ENCODE measurements at places on chromosomes 5 and 9.
A peak's percentile ranks its signal among the peaks of the same experiment; 100 is the strongest.

DNA sequence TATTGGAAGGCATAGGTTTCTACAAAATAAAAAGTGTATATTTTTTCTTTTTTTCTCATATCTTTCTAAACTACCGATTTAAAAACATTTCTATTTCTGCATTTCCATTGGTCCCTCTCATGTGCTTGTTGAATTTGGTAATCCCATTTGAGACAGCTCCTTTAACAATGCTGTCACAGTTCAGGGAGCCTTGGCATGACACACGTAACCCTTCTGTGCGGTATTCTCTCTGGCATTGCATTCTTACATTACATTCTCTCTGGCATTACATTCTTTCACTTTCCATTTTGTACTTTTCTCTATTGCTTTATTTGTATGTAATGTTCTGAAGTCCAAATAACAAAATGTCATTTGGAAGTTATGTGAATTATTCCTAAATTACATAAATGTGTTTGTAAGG is 150.7 kb upstream of the RASGRF2 start:
- DNase-seq = no peak

DNA sequence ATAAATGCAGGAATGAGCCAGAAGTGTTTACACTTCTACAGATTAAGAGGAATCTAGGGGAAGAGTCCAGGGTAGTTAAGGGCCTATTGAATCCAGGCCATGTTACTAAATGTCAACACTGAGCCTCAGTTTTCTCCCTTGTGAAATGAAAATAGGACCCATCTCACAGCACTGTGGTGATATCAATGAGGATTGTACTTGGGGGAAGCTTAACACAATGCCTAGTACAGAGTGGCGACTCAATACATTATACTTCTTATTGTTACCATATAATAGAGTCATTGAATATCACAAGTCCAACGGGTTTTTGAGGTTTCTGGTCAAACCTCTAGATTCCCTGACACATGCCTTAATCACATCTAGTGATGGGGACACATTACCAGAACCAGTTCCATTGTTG is 4.6 kb downstream of the TRUB2 start:
- DNase-seq = no peak

DNA sequence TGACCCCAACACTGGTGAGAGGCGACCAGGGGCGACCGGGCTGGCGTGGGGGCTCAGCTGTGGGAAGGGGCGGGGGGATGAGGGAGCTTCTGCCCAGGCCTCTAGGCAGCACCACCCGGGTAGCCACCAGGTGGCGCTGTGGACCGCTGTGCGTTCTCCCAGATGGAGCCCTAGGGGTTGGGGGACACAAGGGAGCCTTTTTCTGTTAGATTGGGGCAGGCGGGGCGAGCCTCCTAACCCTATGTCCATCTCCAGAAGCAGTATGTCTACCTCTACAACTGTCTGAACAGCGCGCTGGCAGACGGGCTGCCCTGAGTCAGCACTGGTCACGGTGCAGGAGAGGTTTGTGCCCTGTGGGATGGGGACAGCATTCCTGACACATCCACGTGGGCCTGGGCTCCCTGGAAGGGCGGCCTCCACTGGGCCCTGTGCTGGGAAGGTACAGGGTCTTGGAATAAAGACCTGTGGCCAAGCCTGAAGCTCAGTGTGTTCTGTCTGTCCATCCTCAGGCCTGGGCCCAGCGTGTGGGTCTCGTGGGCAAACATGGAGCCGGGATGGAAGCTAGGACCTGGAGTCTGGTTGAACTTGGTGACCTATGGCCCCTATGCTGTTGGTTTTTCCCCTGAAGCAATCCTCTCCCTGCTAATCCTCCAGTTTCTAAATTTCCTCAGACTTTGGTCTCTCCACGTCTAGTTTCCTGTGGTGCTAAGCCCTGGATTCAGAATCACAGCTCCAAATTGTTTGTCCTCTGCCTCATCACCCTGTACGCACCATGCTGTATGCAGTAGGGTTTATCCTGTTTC is 23.1 kb upstream of the SPTLC1 start:
- peak; percentile 92 for DNase-seq

DNA sequence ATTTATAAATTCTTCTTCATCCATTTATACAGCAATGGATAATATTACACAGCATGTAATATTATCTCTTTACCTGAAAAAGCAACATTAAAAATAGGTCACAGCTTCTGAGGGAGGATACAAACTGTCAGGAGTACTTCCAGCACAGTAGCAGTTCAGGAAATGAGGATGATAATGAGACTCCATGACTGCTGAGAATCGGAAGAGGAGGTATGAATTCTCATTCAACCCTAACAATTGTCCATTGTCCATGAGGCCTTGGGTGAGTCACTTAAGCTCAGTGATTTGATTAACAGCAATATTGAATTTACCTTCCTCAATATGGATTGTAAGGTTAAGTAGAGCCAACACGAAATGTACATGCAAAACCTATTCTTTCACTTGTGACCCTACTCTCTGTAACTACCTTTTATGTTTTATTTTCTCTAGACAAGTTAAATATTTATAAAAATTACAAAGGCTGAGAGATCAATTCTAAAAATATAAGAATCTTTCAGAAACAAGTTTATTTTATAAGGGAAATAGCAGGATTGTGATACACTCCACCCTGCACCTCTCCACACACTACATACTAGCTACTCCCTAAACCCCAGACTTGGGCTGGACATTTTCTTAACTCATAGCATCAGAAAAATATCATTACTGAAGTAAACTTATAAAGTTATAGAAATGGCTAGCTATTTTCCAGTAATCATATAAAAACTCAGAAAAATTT is 159.1 kb upstream of the ACOT12 start:
- no peak for DNase-seq

- peak; percentile 48 for DNase-seq
Observed at GRCh38 chr5:997001-997474, 11.6 kb upstream of the NKD2 start.

DNA sequence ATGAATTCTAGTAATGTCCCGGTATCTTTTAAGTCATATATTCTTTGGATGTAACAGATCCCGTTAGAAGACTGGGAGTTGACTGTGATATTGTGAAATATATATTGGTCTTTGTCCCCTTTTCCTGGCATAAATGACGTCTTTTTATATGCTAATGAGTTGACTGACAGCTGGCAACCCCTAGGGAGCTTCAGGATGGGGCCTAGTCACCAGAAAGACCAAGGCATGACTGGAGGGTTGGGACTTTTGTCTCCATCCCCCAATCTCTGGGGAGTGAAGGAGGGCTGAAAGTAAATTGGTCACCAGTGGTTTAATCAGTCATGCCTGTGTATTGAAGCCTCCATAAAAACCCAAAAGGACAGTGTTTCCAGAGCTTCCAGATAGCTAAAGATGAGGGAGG is 241.6 kb downstream of the PJA2 start:
- DNase-seq = no peak

DNA sequence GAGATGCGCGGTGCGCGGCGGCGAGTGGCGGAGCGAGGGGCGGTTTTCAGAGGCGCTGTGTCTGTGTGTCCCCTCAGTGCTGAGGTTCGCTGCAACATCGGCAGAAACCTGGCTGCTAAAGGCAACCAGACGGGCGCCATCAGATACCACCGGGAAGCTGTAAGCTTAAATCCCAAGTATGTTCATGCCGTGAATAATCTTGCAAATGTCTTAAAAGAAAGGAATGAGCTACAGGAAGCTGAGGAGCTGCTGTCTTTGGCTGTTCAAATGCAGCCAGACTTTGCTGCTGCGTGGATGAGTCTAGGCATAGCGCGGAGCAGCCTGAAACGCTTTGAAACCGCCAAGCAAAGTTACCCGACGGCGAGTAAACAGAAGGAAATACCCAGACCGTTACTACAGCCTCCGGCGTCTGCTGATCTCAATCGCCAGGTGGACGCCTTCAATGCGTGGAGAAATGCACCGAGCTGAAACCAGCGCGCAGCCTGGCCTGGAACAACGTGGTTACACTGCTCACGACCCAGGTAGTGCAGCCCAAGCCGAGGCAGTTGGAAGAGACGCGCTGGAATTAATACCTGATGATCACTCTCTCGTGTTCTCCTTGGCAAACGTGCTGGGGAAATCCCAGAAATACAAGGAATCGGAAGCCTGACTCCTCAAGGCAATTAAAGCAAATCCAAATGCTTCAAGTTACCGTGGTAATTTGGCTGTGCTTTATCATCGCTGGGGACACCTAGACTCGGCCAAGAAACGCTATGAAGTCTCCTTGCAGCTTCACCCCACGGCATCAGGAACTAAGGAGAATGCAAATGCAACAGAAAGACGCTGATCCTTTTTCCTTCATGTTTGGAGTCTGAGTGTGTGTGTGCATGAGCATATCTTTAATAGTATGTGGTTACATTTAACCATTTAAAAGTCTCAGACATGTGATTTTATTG is 15.9 kb downstream of the OR2V1 start:
- DNase-seq = no peak

DNA sequence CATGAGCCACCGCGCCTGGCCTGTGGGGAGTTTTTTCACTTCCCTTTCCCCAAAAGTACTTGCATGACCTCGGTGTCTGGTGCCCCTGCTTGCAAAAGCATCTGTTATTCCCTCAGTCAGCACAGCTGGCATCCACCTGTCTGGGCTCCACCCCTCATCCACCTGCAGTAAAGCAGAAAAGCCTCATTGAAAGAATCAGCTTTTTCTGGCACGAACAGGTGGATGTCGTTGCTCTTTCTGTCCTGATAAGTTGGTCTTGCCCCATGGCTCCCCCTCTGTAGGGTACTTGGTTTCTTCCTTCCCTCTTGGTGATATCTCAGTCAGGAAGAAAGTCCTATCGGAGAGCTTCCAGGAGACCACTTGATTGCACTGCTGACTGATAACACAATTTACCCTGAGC is 37.4 kb downstream of the WWC1 start:
- DNase-seq = no peak
